ENCODE measurements at places on chromosomes 3 and 15. TPM values are rescaled to one million over a fixed set of nuclear protein-coding genes. Genes with fewer than 3 reads are reported as not detected.

DNA sequence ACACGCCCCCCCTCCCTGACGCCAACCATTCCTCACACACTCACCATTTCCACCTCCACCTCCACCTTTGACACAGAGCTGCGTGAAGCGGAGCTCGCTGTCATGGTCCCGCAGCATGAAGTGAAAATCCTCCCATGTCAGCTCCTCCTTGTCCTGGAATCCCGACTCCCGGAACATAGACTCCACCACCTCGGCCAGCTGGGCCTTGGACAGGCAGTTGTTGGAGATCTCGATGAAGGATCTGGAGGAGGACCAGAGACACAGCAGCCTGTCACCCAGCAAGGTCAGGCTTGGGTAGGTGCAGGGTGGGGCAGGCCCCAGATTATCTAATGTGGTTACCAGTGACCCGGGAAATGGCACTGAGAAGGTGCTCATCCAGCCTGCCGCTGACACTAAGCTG lies 12.2 kb downstream of the DUOX2 start:
- no peaks in the 10 kb centered on the region for H3K27me3 ChIP-seq
- H3K27ac ChIP-seq = no peak overlapping the region
- no peak for DNase-seq
- no peaks in the 10 kb centered on the region for H3K4me1 ChIP-seq

- no peak for DNase-seq
- no peak overlapping the region for H3K4me3 ChIP-seq
- H3K36me3 ChIP-seq = no peaks in the 10 kb centered on the region
- no peaks in the 10 kb centered on the region for H3K27me3 ChIP-seq
- H3K27ac ChIP-seq = no peak overlapping the region
These were observed 9.8 kb upstream of the TXNRD3 start for GRCh38 chr3:126664591-126665214.

GRCh38 chr3:42746455-42747450 lies 26.3 kb downstream of the CCDC13 start:
- no peaks in the 10 kb centered on the region for H3K27me3 ChIP-seq
- H3K4me3 ChIP-seq = no peak overlapping the region
- H3K27ac ChIP-seq = peak overlapping the region; percentile 7
- peak; percentile 90 for DNase-seq
- H3K4me1 ChIP-seq = no peaks in the 10 kb centered on the region

- H3K27ac ChIP-seq = no peak overlapping the region
- no peaks in the 10 kb centered on the region for H3K4me1 ChIP-seq
- DNase-seq = no peak
These were observed 22.2 kb downstream of the MME start for GRCh38 chr3:155102329-155102728.

GRCh38 chr3:10502185-10502880 lies 3.1 kb downstream of the ATP2B2 start:
- no peaks in the 10 kb centered on the region for H3K36me3 ChIP-seq
- no peak overlapping the region for H3K27ac ChIP-seq
- DNase-seq = no peak
- H3K4me3 ChIP-seq = no peak overlapping the region

GRCh38 chr3:188949996-188950395 lies 221.8 kb upstream of the TPRG1 start:
- H3K27ac ChIP-seq = peak overlapping the region; percentile 93
- H3K27me3 ChIP-seq = no peaks in the 10 kb centered on the region
- H3K36me3 ChIP-seq = no peaks in the 10 kb centered on the region
- no peak for DNase-seq

Gene OXTR
- 1.5 TPM for polyA plus RNA-seq

Gene TM4SF18
- polyA plus RNA-seq = 13.3 TPM

GRCh38 chr3:64539451-64540196 lies 148.2 kb downstream of the ADAMTS9 start:
- H3K4me1 ChIP-seq = no peaks in the 10 kb centered on the region
- no peak overlapping the region for H3K4me3 ChIP-seq
- H3K27me3 ChIP-seq = no peaks in the 10 kb centered on the region
- no peak for DNase-seq
- no peaks in the 10 kb centered on the region for H3K36me3 ChIP-seq

Gene SHC4
- 0.93 TPM for polyA plus RNA-seq

GRCh38 chr3:29189328-29189727 lies 91.5 kb upstream of the RBMS3 start:
- H3K4me3 ChIP-seq = no peak overlapping the region
- H3K36me3 ChIP-seq = no peaks in the 10 kb centered on the region
- DNase-seq = no peak
- H3K27ac ChIP-seq = no peak overlapping the region

Gene PDE8A
- 46.3 TPM for polyA plus RNA-seq

Gene AADACL2
- polyA plus RNA-seq = not detected

- DNase-seq = no peak
- no peaks in the 10 kb centered on the region for H3K27me3 ChIP-seq
- no peak overlapping the region for H3K4me3 ChIP-seq
These were observed 36.1 kb downstream of the NPTN start for GRCh38 chr15:73597036-73597638.

GRCh38 chr3:141065841-141066805 lies 15.0 kb downstream of the SPSB4 start:
- H3K4me3 ChIP-seq = no peak overlapping the region
- H3K36me3 ChIP-seq = no peaks in the 10 kb centered on the region

Gene CCR3
- 0.10 TPM for polyA plus RNA-seq

GRCh38 chr3:42846685-42847522 lies 28.8 kb downstream of the CYP8B1 start:
- peaks cover 14% of the 10 kb centered on the region for H3K4me1 ChIP-seq
- no peaks in the 10 kb centered on the region for H3K36me3 ChIP-seq
- no peak overlapping the region for H3K27ac ChIP-seq
- peak; percentile 19 for DNase-seq
- H3K27me3 ChIP-seq = no peaks in the 10 kb centered on the region

DNA sequence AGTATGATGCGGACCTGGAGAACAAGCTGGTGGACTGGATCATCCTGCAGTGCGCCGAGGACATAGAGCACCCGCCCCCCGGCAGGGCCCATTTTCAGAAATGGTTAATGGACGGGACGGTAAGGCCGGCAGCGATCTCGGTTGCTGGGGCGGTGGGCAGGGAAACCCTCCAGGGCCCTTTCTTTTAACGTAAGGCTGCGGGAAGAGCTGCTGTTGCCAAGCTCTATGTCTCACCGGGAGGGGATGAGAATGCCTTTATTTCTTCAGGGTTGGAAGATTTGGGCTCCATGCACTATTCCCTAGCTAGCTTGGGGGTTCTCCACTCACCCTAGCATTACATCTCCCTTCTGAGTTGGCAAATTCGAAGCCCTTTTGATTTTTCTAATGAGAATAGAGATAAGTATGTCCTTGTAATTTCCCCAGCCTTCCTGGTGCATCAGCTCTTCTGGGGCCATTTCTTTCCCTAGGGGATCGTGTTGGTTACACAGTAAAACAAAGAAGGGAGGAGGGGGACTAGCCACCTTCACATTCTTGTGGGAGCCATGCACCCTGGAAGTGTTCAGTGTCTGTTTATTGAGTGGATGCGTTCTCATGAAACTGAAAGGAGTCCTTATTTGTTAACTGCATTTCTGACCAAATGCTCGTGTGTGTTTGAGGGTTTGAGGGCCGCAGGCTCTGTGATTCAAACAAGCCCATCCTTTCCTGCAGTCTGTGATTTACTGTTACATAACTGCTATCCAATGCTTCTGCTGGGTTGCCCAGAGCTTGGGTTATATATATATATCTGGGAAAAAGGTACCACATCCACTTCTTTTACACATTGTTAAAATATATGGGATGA lies 982 bp downstream of the TAGLN3 start:
- no peak overlapping the region for H3K27ac ChIP-seq
- peaks cover 12% of the 10 kb centered on the region for H3K4me1 ChIP-seq
- no peaks in the 10 kb centered on the region for H3K36me3 ChIP-seq
- H3K27me3 ChIP-seq = peaks cover 33% of the 10 kb centered on the region

- H3K27me3 ChIP-seq = no peaks in the 10 kb centered on the region
- H3K36me3 ChIP-seq = no peaks in the 10 kb centered on the region
- no peak overlapping the region for H3K4me3 ChIP-seq
These were observed 656.6 kb upstream of the NAALADL2 start for GRCh38 chr3:174202561-174202960.

DNA sequence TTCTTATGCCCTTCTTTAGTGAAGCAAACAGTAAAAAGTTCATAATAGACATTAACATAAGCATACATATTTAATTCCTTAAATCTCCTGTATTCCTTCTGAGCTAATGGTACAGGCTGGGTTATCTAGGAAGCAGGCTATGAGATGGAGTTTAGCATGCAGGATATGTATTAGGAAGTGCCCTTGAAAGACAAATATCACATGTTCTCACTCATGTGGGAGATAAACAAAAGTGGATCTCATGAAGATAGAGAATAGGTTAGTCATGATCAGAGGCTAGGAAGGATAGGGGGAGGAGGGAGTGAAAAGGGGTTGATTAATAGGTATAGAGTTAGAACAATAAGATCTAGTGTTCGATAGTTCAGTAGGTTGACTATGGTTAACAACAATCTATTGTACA lies 105.4 kb downstream of the CLASP2 start:
- H3K27me3 ChIP-seq = no peaks in the 10 kb centered on the region
- H3K4me3 ChIP-seq = no peak overlapping the region
- H3K4me1 ChIP-seq = no peaks in the 10 kb centered on the region
- H3K27ac ChIP-seq = no peak overlapping the region
- peaks cover 20% of the 10 kb centered on the region for H3K36me3 ChIP-seq
- no peak for DNase-seq

Gene ROBO2
- polyA plus RNA-seq = 59.2 TPM

- H3K27ac ChIP-seq = no peak overlapping the region
- no peaks in the 10 kb centered on the region for H3K36me3 ChIP-seq
- H3K4me3 ChIP-seq = no peak overlapping the region
- H3K4me1 ChIP-seq = no peaks in the 10 kb centered on the region
- no peaks in the 10 kb centered on the region for H3K27me3 ChIP-seq
- no peak for DNase-seq
These were observed 102.8 kb downstream of the FRMD5 start for GRCh38 chr15:44092221-44092620.

Gene TICRR
- 9.0 TPM for polyA plus RNA-seq

- H3K36me3 ChIP-seq = no peaks in the 10 kb centered on the region
- peak; percentile 42 for DNase-seq
- no peak overlapping the region for H3K4me3 ChIP-seq
- no peaks in the 10 kb centered on the region for H3K4me1 ChIP-seq
These were observed 263.5 kb upstream of the CFAP20DC start for GRCh38 chr3:59313365-59313764.

DNA sequence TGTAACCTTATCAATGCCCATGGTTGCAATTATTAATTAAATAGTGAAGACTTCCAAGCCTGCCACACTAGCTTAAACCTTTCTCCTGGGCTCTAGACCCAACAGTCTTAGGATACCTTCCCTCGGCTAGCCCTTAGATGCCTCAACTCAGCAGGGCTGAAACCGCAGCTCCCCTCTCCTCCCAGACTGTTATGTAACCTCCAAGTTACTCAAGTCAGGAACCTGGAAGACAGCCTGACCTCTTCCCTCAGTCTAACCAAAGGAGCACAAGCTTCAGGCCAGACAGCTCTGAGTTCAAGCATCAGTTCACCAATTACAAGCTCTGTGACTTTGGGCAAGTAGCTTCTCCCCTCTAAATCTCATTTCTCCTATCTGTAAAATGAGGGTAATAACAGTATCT lies 70.5 kb upstream of the HACD2 start:
- H3K4me1 ChIP-seq = peaks cover 56% of the 10 kb centered on the region
- no peak overlapping the region for H3K4me3 ChIP-seq
- no peak overlapping the region for H3K27ac ChIP-seq
- no peaks in the 10 kb centered on the region for H3K36me3 ChIP-seq
- H3K27me3 ChIP-seq = no peaks in the 10 kb centered on the region
